CD4-positive, alpha-beta T cell treated with Interleukin-4 for 4 hours (primary cell): ENCODE measurements at places on chromosomes 2 and 18.

DNA sequence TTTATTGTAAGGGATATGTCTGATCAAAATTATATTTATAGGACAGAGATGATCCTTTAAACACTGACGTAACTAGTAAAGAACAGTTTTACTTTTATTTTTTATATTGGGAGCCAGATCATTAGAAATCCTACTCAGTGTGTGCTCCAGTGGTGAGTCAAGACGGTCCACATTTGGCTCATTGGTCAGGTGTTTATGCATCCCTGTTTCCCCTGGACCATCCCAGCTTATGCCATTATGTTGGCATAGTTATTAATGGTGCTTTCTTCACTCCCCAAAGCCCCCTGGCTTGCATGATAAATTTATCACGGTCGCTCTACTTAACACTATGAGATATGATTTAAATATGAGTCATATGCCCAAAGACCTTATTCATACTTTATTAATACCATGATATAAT is 293.4 kb downstream of the XIRP2 start:
- no peak for DNase-seq

DNA sequence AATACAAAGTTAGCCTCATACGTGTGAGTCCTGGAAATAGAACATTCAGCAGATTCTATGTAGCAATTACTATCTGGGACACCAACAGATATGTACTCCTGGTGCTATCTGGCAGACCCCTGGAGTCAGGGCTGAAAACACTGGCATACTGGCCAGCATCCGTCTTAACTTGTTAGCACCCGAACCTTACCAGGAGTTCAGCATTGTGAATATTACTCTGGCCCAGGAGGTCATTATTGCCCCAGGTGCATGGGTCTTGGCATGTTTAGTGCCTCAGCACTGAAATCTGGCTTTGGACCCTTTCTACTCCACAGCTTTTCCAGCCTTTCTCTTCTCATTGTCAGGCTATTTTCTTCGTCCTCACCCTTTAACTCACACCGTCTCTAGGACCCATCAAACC is 11.9 kb upstream of the NDUFV2 start:
- DNase-seq, result no peak

GRCh38 chr2:210086930-210087329 is 84.3 kb downstream of the KANSL1L start:
- no peak for DNase-seq

DNA sequence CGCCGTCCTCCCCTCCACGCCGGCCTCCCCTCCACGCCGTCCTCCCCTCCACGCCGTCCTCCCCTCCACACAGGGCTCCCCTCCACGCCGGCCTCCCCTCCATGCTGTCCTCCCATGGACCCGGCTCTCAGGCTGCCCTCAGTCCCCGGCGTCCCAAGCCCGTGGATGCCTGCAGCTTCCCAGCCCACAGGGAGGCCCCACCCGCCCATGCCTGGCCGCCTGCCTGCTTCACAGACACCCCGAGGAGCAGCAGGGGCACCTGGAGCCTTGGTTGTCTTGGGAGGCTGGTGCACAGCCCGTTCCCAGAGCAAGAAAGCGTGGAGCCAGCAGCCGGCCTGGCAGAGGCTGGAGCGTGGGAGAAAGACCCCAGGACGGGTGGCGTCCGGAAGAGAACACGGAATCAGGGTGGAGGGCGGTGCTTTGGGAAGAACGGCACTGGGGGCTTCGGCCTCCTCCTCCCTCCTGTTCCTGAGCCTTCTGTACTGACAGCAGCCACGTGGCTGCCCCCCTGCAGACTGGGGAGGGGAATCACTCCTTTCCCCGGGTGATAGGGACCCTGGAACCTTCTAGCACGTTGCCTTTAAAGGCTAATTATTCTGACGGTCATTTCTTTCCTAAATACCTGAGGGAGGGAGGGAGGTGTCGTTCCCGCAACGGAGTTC is 26.2 kb upstream of the KCNG2 start:
- DNase-seq, result no peak

DNA sequence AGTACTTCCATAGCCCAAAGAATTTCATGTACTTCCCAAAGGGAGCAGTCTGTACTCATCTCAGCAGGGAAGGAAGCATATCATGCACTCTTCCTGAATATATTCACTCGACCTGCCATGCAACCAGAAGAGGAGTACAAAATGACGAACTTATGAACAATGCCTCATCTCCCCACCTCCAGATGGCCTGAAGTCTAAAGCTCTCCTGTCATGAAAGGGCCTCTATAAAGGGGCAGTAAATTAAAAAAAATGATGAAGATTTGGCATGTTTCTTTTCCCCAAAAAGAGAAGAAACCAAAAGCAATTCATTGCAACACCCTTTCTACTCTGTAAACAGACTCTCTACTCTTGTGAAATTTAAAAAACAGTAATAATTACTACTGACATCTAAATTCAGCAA is 1601.1 kb downstream of the LRP1B start:
- no peak for DNase-seq

DNA sequence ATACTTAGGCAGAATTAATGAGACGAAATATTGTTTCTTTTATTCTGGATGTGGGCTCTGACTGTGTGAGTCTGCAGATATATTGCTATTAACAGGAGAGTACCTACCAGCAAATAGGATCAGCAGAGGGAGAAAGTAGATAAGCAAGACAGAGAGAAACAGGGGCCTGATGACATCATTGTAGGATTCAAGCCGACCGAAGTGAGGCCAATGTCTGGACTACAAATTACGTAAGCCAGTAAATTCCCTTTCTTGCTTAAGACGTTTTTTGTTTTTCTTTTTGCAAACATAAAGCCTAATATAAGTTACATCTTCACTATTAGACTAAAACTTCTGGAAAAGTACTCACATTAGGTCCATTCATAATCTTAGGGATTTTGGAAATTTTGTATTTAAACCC is 21.4 kb upstream of the PTPRM start:
- DNase-seq, result no peak

- DNase-seq, result no peak
These were observed 38.7 kb upstream of the SLC1A4 start for GRCh38 chr2:64950226-64951160.

DNA sequence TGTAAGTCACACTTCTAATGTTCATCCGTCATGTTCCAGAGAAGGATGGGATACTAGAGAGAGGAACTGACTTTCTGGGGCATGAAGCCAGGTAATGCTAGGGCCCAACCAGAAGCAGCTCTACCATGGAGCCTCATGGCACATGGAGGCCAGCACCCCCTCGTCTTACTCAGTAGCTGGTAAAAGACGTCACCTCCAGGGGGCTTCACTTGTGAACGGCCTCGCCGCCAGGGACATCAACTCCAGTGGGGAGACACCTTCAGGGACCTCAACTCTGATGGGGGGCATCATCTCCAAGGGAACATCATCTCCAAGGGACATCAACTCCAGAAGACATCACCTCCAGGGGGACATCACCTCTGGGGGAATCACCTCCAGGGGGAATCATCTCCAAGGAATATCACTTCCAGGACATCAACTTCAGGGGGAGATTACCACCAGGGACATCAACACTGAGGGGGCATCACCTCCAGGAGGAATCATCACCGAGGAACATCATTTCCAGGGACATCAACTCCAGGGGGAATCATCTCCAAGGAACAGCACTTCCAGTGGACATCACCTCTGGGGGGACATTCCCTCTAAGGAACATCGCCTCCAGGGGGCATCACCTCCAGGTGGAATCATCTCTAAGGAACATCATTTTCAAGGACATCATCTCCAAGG is 168.4 kb downstream of the NDUFA10 start:
- DNase-seq, result no peak

- DNase-seq, result no peak
These were observed 7.1 kb downstream of the GBX2 start for GRCh38 chr2:236161082-236161462.

GRCh38 chr2:98253461-98254070 is 92.7 kb upstream of the CNGA3 start:
- DNase-seq, result no peak

DNA sequence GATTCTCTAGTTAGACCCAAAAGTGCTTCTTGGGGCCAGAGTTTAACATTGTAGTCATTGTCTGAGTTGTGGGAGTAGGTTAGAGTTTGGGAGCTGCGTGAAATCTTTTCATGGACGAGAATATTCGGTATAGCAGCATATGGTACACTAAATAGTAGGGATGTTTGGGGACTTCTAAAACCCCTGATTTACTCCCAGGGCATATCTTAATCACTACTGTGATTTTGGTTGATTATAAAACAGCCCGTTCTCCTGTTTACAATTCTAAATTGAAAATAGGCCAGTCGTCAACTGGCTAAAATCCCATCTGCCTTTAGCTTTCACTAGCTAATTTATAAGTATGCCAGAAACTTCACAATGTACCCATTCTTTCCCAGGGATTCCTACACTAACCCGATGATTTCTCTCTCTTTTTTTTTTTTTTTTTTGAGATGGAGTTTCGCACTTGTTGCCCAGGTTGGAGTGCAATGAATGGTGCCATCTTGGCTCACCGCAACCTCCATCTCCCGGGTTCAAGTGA is 44.3 kb downstream of the MOB4 start:
- no peak for DNase-seq
